Anterior cingulate cortex (tissue), 58 donors: ENCODE measurements at places on chromosomes 2 and 18.

- no peak for DNase-seq
These were observed 101.2 kb downstream of the MYT1L start for GRCh38 chr2:2229626-2230432.

GRCh38 chr2:95010718-95011117, 14.8 kb upstream of the MAL start:
- DNase-seq: no peak

DNA sequence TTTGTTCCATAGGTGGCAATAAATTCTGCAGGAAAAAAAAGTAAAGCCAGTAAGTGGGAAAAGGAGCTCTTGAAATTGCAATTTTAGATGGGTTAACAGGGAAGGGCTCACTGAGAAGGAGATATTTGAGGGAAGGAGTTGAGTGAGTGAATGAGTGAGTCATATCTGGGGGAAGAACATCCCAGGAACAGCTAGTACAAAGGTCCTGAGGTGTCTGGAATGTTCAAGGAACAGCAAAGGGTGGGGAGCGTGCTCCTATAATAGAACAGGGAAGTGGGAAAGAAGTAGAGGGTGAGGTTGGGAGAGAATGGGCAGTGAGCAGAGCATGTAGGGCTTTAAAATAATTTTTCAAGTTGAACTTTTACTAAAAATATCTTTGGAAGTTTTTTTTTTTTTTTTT, 68.0 kb upstream of the PSME4 start:
- no peak for DNase-seq

GRCh38 chr2:27808418-27808817, 36.9 kb downstream of the MRPL33 start:
- DNase-seq: no peak

DNA sequence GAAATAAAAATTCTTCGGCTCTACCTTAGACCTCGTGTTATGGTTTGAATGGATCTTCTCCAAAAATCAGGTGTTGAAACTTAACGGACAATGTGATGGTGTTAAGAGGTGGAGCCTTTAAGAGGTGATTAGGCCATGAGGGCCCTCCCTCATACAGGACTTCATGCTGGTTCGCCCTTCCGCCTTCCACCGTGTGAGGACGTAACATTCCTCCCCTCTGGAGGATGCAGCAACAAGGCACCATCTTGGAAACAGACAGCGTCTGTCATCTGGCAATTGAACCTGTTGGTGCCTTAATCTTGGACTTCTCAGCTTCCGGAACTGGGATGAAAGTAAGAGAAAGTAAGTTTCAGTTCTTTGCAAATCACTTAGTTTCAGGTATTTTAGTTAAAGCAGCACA, 126.3 kb upstream of the SPRED2 start:
- no peak for DNase-seq

DNA sequence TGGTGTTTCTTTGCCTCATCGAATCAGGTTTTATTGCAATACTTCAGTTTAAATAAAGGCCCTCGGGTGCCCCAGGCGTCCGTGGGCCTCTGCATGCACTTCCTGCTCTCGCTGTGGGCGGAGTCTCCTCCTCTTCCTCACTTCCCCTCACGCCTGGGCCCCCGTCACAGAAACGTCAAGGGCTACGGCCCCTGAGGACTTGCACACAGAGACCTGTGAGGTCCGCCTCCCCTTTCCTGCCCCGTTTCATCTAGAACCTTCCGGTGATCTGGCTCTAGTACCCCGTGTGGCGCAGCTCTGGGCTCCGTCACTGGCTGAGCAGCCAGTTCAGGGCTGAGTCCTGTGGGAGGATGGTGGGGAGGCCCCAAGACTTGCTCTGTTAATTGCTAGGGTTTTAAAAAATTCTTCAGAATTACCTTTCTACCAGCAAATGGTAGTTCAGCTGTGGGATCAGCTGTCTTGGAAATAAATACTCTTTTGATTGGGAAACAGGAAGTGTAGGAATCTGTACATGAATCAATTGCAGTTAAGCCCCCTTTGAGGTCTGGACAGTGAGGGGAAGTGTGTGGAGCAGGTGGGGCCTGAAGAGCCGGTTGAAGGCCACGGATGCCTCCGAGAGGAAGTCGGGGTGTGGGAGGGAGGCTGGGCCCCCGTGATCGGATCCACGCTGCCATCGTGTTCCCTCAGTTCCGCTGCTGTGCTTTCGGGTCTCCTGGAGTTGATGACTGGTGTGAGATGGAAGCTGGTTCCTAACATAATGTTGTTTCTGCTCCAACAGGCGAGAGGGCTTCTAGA, 10.2 kb downstream of the NFATC1 start:
- DNase-seq: no peak

GRCh38 chr2:76247006-76247405, 536.3 kb upstream of the GCFC2 start:
- DNase-seq: no peak

- no peak for DNase-seq
These were observed 126.1 kb upstream of the NOL4 start for GRCh38 chr18:34350778-34351177.

DNA sequence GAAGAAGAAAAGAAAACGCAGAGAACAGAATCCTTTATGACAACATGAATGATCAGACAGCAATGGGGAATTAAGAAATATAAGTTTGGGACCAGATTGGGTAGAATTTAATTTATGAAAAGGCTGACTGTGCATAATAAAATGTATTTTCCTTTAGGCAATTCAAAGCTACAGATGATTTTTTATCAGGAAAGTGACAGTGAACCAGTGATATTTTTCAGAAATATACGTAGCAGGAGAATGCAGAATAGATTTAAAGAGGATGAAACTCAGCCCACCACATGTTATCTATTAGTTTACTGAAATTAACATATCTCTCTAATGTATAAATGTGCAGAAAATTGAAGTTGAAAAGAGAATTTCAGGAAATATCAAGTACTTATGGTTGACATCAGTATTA, 110.0 kb downstream of the SCN2A start:
- DNase-seq: no peak

- DNase-seq: no peak
These were observed 594.6 kb downstream of the ADCYAP1 start for GRCh38 chr18:1499265-1499664.

GRCh38 chr2:26537069-26537825, 59.3 kb upstream of the OTOF start:
- DNase-seq: no peak

DNA sequence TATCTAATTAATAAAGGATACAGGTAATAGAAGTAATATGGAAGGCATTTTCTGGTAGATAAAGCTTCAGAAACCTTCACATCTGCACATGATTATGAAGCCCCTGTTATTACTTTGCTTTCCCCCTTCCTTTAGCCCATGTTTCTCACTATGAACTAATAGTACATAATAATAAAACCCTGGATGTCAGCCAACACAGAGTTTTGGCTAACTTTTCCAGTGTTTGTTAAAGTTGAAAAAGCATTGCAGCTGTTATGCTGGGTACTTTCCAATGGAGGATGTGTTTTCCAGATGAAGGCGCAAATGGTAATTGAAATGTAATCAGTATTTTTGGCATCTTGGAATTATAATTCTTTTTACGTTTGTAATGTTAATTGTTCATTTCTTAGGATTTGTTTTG, 43.5 kb downstream of the SPTBN1 start:
- no peak for DNase-seq

GRCh38 chr2:166560022-166560421, 66.0 kb upstream of the SCN7A start:
- no peak for DNase-seq

GRCh38 chr2:28958689-28959088, 22.4 kb upstream of the TOGARAM2 start:
- peak; percentile 59 for DNase-seq

DNA sequence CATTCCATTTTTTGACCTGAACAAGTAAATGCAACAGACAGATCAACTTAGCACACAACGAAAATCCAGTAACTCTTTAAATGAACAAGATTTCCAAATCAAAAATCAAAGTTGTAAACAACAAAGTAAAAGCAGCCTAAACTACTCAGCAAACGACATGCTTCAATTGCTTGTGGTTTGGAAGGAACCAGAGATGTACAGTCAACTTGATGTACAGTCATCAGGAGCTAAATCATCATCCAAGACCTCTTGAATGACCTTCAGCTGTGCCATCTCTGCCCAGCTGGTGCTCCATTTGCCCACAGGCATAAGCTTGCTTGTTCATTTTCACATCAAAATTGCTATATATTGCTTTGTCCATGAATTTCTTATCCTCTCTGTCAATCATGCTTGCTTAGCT, 109.8 kb downstream of the UPP2 start:
- DNase-seq: no peak

- DNase-seq: no peak
These were observed 110.1 kb downstream of the MYO1B start for GRCh38 chr2:191355170-191355758.

- DNase-seq: no peak
These were observed 20.1 kb downstream of the CAPN13 start for GRCh38 chr2:30786923-30787685.

DNA sequence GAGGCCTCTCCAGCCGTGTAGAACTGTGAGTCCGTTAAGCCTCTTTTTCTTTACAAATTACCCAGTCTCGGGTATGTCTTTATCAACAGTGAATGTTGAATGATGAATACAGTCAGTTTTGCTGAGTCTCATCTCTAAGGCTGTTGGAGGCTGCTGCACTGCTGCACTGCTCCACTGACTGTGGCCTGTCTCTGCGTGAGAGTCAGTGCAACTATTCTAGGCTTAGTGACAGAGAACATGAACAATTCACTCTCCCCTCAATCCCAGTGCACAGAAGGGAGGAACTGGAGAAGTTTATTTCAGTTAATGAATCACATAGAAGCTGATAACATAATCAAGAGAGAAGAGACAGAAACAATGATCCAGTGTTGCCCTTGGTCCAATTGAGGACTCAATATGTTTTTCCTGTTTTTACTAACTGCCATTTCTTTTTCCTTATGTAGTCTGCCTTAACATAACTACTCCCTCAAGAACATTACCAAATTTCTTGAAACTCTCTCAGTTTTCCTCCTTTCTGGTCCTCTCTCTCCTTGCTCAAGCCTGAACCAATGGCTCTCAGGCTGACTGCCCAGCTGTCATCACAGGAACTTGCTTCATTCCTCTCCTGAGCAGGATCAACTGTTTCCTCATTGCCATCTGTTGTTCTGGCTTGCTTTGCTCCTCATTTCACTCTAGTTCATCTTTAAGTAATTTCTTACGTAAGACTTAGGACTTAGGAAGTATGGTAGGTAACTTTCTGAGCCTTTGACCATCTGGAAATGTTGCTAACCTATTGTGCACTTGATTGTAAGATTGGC, 483.2 kb downstream of the METTL4 start:
- no peak for DNase-seq

DNA sequence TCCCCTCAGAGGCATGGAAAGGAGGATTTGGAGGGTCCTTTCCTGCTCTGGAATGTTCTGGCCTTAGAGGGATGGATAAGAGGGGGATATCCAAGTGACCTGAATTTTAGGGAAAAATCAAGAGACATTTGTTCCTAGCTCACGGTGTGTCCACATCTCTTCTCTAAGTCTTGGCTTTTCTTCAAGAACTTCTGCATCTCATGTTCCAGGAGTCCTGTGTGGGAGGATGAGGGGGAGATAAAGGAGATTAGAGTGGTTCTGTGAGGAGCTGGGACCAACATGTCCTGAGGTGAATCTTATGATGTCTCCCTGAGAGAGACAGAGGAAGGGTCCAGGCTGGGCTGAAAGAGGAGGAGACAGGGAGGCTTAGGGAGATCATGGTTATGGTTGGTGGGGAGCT, 11.7 kb downstream of the EMX1 start:
- DNase-seq: no peak

GRCh38 chr2:141946016-141946415, 184.8 kb downstream of the LRP1B start:
- no peak for DNase-seq

DNA sequence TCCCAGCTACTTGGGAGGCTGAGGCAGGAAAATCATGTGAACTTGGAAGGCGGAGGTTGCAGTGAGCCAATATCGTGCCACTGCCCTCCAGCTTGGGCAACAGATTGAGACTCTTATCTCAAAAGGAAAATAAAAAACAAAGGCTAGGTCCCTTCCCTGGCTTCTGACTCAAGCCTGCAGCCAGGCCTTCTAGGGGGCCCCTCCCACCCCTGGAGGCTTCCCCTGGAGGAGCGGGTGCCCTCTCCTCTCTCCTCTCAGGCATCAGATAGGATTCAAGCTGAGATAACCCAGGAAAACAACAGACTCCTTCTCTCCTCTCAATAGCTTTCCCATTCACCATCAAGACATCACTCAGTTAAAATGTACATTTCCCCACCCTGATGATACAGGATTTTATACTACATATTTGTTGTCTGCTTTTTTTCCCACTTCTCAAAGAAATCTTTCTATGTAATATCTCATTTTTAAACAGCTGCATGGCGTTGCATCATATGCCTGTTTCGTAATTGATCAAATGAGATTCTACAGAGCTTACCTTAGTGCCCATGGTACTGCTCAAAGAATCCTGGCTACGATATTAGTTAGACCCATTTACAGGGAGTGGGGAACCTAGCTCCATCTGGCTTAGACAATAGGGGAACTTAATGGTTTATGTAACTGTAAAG, 20.6 kb upstream of the C2orf72 start:
- DNase-seq: no peak

GRCh38 chr2:222264791-222265320, 33.9 kb downstream of the PAX3 start:
- no peak for DNase-seq

DNA sequence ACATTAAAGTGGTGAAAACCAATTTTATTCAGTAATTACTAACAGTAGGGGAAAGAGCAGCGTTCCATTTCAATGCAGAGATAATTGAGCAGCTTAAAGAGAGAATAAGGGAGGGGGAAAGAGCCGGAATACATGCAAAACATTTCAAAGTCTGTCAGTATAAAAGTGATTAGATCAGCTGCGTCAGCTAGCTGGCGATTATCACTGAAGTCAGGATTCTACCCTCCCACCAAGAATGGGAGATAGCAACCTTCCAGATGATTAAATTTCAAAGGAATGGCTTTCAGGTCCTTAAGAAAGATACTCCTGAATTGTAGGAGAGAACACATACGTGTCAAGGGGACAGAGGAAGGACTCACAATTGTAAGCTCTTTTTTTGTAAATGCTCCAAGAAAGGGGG, 2.7 kb upstream of the ZC3H6 start:
- DNase-seq: no peak

- no peak for DNase-seq
These were observed 21.8 kb upstream of the GRB14 start for GRCh38 chr2:164642946-164643555.

DNA sequence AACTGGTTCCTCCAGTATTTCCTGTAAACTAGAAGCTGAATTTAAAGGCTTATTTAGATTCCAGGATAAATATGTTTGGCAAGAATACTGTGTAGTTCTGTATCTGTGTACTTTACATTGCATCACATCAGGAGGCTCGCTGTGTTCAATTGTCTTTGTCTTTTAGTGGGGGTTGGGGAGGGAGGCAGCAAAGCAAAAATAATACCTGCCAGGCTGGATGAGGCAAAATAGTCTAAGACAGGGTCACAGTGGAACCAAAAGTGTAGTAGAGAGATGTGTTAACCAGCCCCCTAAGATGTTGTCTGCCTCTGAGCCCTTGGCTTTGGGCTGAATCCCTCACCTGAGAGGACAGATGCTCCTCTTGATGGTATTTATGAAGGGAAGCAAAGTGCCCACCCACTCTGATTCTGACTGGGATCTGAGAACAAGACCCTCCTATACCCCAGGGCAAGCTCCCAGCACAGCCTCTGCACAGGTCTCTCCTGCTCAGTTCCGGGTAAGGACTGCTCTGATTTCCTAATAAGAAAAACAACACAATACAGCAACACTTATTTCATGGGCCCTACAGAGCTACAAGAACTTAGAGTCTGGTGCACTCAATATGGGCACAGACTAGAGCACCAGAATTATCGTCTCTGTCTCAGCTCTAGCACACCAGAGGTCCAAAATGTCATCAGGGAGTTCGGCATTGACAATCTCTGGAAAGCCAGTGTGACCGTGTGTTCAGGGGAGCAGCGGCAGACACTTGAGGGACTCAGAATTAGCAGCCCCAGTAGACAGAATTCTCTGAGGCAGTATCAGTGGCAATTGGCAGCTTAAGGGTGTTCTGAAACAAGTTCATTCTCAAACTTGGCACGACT, 7.2 kb upstream of the AFTPH start:
- DNase-seq: no peak
